Renal cortical epithelial cell (primary cell): ENCODE measurements at places on chromosomes 4 and X. TPM values are rescaled to one million over a fixed set of nuclear protein-coding genes. Genes with fewer than 3 reads are reported as not detected.

- DNase-seq, result no peak
Observed at GRCh38 chr4:148780426-148781005, 338.3 kb upstream of the NR3C2 start.

- no peak for DNase-seq
Observed at GRCh38 chr4:17511509-17511949, 361 bp downstream of the QDPR start.

DNA sequence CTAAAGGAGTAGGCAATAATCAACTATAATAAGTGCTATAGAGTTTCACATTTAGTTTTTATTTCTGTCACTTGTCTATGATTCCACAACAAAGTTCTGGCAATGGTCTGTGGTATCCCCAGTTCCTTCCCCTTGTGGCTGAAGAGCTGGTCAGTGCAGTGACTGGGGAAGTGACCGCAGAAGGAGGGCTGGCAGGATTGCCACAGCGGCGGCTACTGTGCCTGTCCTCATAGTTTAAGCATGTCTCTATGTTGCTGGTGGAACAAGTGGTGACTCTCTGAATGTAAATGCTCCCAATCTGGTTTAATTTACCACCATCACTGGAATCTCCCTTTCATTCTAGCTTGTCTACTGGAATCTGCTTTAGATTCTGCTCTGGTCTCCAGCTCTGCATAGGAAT, 170.6 kb upstream of the GK2 start:
- DNase-seq, result no peak

DNA sequence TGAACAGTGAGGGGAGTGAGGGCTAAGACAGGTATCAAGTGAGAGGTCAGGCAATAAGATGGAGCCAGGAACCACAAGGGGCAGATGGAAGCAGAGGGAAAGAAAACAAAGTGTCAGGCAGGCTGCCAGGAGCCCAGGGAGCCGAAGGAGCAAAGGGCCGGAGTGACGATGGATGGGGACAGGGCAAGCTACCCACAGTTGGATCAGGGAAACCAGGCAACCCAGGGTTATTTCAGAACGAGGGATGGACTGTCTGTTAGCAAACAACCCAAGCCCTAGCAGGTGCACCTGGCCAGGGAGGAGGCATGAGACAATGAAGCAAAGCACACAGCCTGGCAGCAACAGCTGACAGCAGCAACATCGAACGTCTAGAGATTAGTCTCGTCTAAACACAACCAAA, 39.2 kb downstream of the SEL1L3 start:
- no peak for DNase-seq

DNA sequence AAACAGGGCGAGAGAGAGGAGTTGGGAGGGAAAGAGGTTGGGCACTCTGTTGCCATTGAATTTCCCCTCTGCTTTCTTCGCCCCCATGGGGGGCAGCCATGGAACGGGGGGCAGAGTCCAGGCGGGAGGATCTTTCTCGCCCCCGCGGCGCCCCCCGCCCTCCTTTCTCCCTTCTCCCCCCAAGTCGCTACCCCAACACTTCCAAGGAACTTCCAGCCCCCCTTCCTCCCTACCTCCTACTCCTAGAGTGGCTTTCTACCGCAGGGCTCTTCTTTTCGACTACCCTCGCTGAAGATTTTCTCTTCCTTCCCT, 594 bp upstream of the STAG2 start:
- DNase-seq, result no peak

Gene PNMA5
- not detected in 2 replicates for total RNA-seq

DNA sequence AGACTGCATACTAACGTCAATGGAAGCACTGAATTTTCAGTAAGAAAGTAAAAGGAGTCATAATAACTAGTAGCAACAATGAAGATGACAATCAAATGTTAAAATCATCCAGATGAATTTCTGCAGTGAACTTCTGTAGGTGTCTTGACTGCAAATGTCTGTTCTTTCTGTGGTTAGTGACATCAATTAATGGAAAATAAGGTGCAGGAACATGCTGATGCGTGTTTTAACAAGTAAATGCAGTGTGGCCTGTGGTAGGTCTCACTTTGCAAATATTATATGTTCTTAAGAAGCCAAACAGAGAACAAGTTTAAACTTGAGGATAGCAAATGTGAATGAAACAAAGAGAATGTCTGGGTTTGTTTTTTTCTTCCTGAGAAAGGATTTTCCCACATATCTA, 2.6 kb upstream of the DTHD1 start:
- no peak for DNase-seq

DNA sequence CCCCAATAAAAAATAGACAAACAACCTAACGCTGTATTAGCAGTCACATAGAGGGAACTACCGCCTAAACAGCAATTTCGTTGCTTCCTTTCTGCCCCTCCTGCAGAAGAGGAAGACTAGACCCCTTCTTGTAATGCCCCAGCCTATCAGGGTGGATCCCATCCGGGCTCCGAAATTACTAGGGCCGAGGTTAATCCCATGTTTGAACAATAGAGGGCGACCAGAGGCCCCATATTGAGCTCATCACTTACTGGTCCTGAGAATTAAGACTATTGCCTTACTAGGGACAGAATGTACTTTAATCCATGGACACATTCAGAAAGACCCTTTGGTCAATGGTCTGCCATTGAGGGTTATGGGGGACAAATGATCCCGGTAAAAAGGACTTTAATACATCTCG, 11.8 kb upstream of the ZNF630 start:
- DNase-seq, result peak; percentile 30

Gene DCAF12L2
- 0.15 and 0.87 TPM in 2 replicates for total RNA-seq

Gene NHS
- total RNA-seq, result 4.9 and 14.2 TPM in 2 replicates

- no peak for DNase-seq
Observed at GRCh38 chrX:149631234-149632165, at the start of gene TMEM185A. Gene TMEM185A (minus strand): TSS chrX:149631792. CDS start chrX:149631580, 212 bp downstream.

Gene RRH
- 0.15 TPM in 1 of 2 replicates, not detected in the other for total RNA-seq

Gene MUC7
- not detected in 2 replicates for total RNA-seq

GRCh38 chr4:38609614-38610013, 54.4 kb upstream of the KLF3 start:
- no peak for DNase-seq

- no peak for DNase-seq
Observed at GRCh38 chr4:99390055-99390454, 37.5 kb upstream of the ADH1C start.

DNA sequence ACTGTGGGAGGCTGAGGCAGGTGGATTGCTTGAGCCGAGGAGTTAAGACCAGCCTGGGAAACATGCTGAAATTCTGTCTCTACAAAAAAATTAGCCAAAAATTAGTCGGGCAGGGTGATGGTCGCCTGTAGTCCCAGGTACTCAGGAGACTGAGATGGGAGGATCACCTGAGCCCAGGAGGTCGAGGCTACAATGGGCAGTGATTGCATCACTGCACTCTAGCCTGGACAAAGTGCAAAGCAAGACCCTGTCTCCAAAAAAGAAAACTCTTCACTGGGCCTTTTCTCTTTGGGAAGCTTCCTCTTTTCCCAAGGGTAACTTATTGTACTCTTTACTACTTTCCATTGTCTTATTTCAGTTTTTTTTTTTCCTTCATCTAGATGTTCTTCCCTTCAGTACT, 88.9 kb downstream of the UBE2K start:
- no peak for DNase-seq

DNA sequence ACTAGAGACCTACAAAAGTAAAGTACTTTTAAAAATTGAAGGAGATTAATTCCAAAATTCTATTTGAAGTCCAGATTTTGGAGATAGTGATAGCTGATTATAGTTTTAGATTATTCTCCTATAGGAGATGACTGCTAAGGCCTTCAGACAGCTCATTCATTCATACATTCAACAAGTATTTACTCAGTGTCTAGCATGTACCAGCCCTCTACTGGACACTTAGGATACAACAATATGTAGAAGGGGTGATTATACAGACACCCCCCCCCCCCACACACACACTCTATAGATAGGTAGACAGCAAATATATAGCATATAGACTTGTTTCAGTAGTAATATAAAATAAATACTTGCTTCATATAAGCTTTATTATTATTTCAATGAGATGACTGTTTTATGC, 60.4 kb upstream of the TAF9B start:
- DNase-seq, result peak; percentile 6

DNA sequence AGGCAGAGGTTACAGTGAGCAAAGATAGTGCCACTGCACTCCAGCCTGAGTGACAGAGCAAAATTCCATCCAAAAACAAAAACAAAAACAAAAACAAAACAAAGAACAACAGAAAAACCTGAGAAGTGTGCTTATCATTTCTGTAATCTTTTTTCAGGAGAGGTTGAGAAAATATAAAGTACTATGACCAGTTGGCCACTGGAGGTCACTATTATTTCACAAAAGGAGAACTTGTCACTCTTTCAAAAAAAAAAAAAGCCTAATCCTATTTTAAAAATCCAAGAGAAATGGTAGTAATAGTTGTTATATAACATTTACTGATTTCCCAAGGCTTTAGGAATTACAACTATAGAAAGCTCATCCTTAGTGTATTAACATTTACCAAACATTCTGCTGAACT, 24.9 kb upstream of the RNF150 start:
- peak; percentile 57 for DNase-seq

- peak; percentile 74 for DNase-seq
Observed at GRCh38 chrX:13469963-13470684, 99.3 kb upstream of the EGFL6 start.

DNA sequence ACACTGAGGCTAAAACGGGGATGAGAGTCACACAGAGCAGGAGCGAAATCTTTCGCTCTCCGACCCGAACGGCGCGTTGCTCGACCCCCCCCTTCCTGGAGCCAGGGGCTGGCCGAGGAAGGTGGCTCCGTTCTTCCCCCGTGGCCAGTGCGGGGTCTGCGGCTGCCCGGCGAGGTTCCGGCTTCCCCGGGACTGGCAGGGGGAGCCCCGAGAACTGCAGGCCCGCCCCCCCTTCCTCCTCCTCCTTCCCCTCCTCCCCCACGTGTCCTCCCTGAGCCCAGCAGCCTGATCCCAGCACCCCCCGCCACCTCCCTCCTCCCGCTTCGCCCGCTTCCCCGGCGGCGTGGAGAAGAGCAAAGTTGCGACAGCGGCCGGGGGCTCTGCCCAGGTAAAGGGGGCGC, 2.4 kb upstream of the BCORL1 start:
- no peak for DNase-seq

DNA sequence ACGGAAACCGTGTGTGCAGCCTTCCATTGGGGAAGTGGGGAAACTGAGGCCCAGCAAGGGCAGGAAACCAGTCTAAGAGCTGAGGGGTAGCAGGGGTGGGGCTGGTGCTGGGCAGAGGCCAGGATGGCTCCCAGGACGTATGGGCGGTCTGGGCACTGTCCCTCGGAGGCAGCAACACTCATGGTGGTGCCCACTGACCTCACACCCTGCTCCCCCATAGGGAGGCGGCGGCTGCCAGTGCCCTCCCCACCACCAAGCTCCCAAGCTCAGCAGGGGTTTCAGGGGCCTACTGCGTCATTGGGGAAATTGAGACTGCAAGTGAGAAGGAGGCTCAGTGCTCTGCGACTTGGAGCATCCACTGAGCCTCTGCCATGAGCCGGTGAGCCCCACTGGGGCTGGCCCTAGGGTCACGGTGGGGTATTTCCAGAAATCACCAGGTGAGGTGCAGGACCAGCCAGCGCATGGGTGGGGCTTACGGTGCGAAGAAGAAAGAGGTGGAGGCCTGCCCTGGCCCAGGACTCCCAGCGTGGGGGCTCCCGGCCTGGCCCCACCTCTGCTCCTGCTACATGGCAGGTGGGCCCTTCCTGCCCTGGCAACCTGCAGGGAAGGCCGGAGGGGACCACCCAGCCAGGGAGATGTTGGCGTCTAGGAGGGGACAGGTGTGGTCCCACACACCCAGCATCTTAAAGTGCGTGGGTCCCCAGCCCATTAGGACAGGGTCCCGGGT, 915 bp downstream of the MSANTD1 start:
- DNase-seq, result no peak

GRCh38 chr4:7810783-7811535, 128.7 kb downstream of the AFAP1 start:
- DNase-seq, result no peak

Gene CXCL13
- not detected in 2 replicates for total RNA-seq

Gene PALLD
- total RNA-seq, result 190 and 278 TPM in 2 replicates

GRCh38 chr4:34157547-34157946, 2086.8 kb downstream of the ARAP2 start:
- DNase-seq, result no peak

DNA sequence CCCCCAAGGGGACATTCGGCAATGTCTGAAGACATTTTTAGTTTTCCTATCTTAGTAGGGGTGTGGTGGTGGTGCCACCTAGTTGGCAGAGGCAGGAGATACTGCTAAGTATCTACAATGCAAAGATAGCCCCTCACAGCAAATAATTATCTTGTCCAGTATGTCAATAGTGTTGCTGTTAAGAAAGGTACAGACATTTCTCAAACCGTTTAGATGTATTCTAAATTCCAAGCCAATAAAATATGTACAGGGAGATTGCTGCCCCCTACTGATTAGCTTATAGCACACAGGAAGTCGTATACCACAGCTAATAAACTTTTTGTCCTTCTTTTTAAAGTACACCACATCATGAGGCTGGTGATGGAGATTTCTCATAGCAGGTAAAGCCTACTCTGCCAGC, 260.5 kb downstream of the TMA16 start:
- DNase-seq, result peak; percentile 15

DNA sequence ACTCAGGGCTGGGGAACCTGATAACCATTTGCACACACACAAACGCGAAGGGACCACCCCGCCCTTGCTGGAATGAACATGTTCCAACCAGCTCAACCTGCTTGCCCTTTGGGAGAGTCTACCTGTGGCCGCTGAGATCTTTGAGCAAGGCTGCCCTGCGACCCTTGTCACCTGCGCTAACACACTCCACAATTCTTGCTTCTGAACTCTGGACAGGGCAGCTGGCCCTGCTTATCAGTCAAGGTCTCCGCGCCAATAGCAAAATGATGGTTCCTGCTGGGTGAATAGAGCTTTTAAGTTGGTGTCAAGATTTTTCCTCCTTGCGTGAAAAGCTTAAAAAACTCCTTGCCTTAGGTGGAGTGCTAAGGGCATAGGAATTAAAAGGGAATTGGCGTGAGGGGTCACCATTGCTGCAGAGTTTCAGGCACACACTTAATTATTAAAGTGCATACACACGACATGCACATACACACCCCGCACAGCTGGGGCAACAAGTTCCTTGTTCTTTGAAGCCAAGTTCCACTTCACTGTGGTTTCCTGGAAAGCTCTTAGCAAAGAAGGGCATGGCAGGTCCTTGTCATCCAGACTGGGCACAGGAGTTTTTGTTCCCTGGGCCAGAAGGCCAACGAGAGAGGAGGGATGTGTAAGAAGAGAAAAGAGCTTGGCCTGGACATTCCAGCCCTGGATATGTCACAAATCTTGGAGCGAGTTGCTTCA, 207.7 kb downstream of the STIM2 start:
- no peak for DNase-seq

GRCh38 chr4:180058691-180059215, 2184.4 kb upstream of the TENM3 start:
- no peak for DNase-seq

- peak; percentile 73 for DNase-seq
Observed at GRCh38 chr4:140098455-140099160, 55.4 kb downstream of the MAML3 start.

DNA sequence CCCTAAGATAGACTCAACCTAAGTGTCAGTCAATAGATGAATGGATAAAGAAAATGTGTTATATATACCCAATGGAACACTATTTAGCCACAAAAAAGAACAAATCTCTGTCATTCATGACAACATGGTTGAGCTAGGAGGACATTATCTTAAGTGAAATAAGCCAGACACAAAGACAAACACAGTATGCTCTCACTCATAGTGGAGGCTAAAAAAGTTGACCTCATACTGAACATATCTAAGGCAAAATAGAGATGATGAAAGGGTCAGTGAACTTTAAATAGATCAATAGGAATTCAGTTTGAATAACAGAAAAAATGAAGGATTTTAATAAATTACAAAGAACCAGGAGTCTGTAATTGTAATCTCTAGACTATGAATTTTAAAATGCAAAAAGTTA, 106.5 kb downstream of the SOWAHB start:
- no peak for DNase-seq

- DNase-seq, result peak; percentile 1
Observed at GRCh38 chrX:3403748-3404147, 57.3 kb upstream of the MXRA5 start.

Gene VBP1
- total RNA-seq, result 59.4 and 109 TPM in 2 replicates

Gene RHOH
- not detected in 2 replicates for total RNA-seq
